ENCODE measurements at places on chromosomes 6 and 20. TPM values are rescaled to one million over a fixed set of nuclear protein-coding genes. Genes with fewer than 3 reads are reported as not detected.

LST1 gene
- total RNA-seq = 22.4 TPM

GRCh38 chr6:18488004-18488403, 100.9 kb downstream of the RNF144B start:
- H3K4me1 ChIP-seq = no peaks in the 10 kb centered on the region
- no peak overlapping the region for H3K4me3 ChIP-seq
- H3K27ac ChIP-seq = no peak overlapping the region
- no peaks in the 10 kb centered on the region for H3K36me3 ChIP-seq

- no peaks in the 10 kb centered on the region for H3K4me1 ChIP-seq
- no peak overlapping the region for H3K27ac ChIP-seq
- no peak overlapping the region for H3K4me3 ChIP-seq
- H3K27me3 ChIP-seq = no peaks in the 10 kb centered on the region
- no peak for DNase-seq
- no peaks in the 10 kb centered on the region for H3K36me3 ChIP-seq
Measured at GRCh38 chr6:165617528-165617927, 45.5 kb downstream of the PDE10A start.

DNA sequence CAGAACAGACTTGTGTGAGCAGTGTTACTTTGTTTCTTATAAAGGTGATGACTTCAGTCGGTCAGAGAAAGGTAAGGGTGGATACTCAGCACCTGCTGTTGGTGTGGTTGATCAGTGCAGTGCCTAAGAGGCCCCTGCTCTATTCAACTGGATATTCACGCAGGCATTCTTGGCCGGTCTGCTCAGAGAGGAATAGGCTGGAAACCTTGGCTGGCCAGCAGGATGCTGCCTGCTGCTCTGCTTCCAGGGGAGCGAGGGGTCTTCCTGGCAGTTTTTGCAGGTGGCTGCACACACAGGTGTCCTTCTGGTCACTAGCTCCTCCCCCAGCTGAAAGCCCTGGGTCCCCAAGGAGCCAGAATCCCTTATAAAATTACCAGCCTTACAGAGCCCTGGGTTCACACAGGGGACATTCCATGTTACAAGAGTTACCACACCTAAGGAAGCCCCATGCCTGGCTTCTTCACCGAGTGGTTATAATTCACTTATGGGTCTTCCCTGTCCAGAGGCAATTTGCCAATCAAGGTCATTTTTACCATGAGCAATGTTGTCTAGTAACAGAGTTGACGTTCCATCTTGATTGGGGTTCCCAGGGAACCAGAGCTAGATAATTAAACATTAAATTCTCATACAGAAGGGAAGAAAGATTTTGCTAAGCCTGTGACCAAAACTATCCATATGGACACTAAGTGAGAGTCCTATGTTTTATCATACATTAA, 16.4 kb downstream of the SYNJ2 start:
- H3K4me1 ChIP-seq = peaks cover 18% of the 10 kb centered on the region
- no peak overlapping the region for H3K27ac ChIP-seq
- DNase-seq = no peak
- H3K36me3 ChIP-seq = no peaks in the 10 kb centered on the region
- H3K27me3 ChIP-seq = no peaks in the 10 kb centered on the region

- no peak overlapping the region for H3K27ac ChIP-seq
- H3K4me1 ChIP-seq = no peaks in the 10 kb centered on the region
- DNase-seq = no peak
- no peaks in the 10 kb centered on the region for H3K27me3 ChIP-seq
Measured at GRCh38 chr20:36441416-36441815, 99.9 kb upstream of the MYL9 start.

DNA sequence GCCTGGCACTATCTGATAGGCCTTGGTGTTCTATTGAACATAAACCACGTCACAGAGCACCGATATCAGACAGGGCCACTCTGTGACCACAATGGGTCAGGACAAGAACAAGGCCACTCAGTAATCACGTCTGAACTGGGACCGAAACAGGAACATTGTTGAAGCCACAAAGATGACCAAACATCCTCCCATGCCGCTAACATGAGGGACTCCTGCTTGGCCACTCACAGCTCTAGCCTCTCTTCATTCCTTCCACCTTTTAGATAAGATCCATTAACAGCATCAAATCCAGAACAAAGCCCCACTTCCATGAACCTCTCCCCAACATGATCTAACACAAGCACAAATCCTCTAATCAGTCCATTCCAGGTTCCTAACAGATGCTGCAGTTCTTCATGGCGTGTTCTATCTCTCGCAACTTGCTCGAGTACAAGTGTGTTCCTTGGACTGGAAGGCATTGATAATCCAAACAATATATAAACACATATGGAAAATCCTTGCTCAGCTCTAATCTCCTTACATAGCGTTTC, 7.4 kb downstream of the SIRT5 start:
- no peak for DNase-seq
- H3K36me3 ChIP-seq = no peaks in the 10 kb centered on the region
- H3K27ac ChIP-seq = no peak overlapping the region
- H3K4me3 ChIP-seq = no peak overlapping the region
- no peaks in the 10 kb centered on the region for H3K4me1 ChIP-seq
